ENCODE measurements at places on chromosomes 6 and 20. TPM values are rescaled to one million over a fixed set of nuclear protein-coding genes. Genes with fewer than 3 reads are reported as not detected.

- no peak for DNase-seq
Observed at GRCh38 chr6:130115036-130115435, 96.7 kb downstream of the L3MBTL3 start.

GRCh38 chr6:107670792-107671199 is 153.3 kb downstream of the SCML4 start:
- DNase-seq = peak; percentile 78

GRCh38 chr6:139308286-139308916 is 16.6 kb upstream of the TXLNB start:
- no peak for DNase-seq

The MRPL14 gene
- polyA plus RNA-seq = 35.0 TPM

Data from muscle of back (tissue), 13 donors.